AG04449 (cell line): ENCODE measurements at places on chromosomes 7 and 10.

- DNase-seq, result no peak
Observed at GRCh38 chr10:35505241-35505873, 99.8 kb upstream of the GJD4 start.

DNA sequence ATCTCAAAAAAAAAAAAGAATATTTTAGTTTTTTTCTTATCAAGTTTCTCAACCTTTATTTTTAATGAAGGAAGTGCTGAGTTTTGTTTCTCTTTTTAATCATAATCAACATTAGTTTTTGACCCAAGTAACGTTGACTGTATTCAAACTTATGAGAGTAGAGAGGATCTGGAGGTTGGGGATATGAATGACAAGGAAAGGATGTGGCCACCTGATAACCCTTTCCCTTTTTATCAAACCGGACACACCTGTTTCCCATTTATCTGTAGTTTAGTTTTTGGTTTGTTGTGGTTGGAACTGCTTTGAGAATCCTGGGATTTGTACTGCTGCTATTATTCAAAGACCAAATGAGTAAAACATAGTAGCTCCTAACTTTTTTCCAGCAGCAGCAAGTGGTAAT is 38.6 kb downstream of the HACD1 start:
- DNase-seq, result no peak

GRCh38 chr10:78424723-78425122 is 391.1 kb downstream of the RPS24 start:
- no peak for DNase-seq

DNA sequence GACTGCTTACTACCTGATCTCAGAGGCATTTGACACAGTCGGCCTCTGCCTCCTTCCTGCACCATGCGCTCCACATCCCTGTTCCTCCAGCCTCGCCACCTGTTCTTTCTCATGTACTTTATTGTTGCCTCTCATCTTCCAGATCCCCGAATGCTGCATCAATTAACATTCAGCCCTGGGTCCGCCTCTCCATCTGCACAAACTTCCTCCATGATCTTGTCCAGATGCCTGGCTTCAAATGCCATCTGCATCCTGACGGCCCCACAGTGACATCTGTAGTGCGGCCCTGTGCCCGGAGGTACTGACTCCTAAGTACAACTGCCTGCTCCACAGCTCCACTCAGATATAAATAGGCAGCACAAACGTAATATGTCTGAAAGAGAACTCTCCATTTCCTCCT is 51.2 kb upstream of the STK17A start:
- no peak for DNase-seq

GRCh38 chr10:128063736-128064107 is 62.5 kb downstream of the MKI67 start:
- DNase-seq, result no peak
